ENCODE measurements at places on chromosomes 13 and 19.

- no peak for DNase-seq
These were observed 6.4 kb downstream of the FLT1 start for GRCh38 chr13:28488376-28489005.

DNA sequence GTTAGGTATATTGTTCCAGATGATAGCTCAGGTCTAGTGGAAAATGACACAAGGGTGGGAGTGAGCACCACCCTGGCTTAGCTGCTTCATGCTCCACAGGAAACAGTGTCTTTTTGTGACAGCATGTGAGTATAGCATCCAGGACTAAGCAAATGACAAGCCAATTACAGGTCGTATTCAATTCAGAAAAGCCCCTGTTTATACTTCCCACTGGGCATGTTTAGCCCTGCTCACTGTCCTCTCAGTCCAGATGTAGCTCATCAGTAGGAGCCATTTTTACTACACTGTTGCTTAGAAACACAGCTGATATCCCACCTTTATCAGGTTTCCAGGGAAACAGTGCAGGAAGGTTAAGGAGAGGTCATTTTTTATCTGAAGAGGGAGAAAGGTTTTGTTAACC lies 8.0 kb downstream of the ABHD13 start:
- no peak for DNase-seq

DNA sequence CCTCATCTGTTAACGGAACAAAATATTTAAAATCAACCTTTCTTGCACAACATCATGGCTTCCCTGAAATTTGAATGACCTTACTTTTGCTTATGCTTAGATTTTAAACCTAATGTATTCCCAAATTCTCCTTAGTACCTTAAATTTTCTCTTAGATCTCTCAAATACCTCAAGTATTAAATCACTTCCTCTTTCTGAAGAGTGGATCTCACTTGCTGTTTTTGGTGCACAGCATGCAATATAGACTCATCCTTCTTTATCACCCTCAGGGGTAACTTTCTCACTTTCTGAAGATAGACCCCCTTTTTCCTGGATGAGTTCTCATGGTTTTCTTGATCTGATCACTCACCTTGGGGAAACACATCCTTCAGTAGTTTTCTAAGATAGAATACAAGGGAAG lies 871.7 kb downstream of the DACH1 start:
- no peak for DNase-seq

GRCh38 chr19:20165971-20166592 lies 932 bp upstream of the ZNF486 start:
- no peak for DNase-seq

GRCh38 chr13:44573790-44574465 lies 2.2 kb downstream of the TSC22D1 start:
- no peak for DNase-seq

DNA sequence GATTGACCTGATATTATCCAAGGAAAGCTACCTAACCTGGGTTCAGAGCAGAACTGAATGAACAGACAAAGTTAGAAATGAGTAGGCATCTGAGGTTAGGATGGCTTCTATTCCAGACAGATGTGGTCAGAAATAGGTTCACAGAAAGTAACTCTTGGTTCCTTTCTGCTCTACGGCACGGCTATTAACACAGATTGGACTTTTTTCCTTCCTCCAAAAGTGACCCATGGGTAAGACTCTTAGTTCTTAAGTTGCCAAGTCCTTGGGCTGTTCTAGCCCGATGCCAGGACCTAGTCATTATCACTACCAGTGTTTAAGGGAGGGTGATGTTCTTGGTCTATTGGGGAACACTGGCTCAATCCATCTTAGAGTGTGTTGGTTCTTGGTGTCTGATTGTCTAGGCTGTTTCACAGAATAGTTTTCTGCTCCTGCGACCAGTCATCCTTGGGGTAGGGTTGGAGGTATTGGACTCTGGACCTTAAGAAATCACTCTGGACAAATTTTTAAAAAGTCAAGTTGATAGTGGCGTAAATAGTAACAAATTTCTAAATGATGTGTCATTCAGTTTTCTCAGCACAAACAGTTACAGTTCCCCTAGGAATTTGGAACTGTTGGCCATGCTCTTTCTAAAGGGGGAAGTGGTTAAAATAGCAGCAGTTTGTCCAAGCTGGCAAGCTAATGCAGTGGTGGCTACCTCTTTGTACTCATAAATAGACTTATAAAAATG lies 60.1 kb upstream of the MYCBP2 start:
- no peak for DNase-seq

GRCh38 chr13:64164435-64164834 lies 2748.8 kb upstream of the PCDH20 start:
- DNase-seq = peak; percentile 25

DNA sequence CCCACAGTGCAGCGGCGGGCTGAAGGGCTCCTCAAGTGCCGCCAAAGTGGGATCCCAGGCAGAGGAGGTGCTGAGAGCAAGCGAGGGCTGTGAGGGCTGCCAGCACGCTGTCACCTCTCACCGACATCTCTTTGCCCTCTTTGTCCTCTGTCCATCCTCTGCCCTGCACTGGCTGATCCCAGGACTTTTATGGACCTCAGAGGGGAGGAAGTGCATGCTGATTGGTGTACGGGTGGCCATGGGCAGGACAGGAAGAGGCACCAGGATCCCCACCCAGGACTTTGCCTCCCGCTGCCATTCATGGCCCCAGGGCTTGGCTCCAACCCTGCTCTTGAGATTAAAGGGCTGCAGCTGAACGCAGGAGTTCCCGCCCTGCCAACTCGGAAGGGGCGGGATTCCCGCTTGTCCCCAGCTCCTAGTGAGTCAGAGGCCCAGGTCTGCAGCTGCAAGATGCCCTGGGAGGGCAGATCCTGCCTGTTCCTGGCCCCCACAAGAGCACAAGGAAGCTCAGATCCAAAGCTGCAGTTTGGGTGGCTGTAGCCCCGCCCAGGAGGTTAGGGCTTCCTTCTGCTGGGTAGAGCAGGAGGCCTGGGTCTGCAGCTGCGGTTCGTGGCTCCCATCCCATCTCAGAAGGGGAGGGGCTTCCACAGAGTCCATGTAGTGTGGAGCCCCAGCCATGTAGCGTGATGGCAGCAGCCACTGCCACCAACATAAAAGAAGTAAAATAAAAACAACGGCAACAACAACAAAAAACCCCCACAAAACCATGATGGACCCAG lies 1716.7 kb downstream of the SLITRK1 start:
- no peak for DNase-seq

DNA sequence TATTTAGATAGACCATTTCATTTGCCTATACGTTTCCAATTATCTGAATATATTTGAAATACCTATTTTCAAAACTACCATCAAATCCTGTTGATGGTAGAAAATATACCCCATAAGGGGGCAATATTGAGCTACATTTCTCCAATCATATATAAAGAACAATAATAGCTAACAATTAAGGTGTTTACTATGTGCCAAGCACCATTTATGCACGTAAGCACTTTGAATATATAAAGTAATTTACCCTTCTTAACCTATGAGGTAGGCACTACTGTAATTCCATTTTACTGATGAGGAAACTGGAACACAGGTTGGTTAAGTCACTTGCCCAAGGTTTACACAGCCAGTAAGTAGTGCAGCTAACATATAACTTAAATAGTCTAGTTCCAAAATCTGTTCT lies 79.2 kb downstream of the UBL3 start:
- no peak for DNase-seq

DNA sequence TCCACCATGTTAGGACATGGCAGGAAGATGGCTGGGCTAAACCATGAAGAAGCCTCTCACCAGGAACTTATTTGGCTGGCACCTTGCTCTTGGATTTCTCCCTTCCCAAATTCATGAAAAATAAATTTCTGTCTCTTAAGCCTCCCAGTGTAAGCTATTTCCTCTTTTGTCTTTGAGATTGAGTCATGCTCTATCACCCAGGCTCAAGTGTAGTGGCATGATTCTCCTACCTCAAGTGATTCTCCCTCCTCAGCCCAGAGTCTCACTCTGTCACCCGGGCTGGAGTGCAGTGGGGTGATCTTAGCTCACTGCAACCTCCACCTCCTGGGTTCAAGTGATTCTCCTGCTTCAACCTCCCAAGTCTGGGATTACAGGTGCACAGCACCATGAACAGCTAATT lies 12.6 kb downstream of the ZNF888 start:
- no peak for DNase-seq

- DNase-seq = peak; percentile 68
These were observed 2.0 kb downstream of the FARP1 start for GRCh38 chr13:98144801-98145350.

DNA sequence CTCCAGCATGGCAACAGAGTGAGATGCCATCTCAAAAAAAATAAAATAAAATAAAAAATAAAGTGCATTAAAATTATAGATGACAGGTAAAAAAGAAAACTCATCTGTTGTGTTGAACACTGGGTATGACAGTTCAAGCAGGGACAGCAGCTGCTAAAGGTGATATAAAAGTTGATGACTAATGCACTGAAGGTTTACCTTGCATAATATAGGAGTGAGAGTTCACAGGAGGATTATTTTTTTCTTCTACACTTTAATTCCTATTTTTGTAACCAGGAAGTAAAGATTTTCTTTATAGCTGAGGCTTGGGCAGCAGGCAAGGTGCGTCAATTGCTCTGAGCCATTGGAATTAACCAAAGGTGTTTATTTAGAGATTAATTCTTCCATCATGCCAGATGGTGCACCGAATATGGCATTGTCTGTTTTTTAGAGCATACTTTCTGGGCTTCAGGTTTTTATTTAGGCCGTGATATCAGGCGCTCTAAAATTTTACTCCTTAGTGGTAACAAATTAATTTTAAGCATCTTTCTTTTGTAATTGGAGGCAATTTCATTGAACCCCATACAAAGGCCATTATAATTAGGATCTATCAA lies 337.0 kb upstream of the SLC10A2 start:
- DNase-seq = no peak

DNA sequence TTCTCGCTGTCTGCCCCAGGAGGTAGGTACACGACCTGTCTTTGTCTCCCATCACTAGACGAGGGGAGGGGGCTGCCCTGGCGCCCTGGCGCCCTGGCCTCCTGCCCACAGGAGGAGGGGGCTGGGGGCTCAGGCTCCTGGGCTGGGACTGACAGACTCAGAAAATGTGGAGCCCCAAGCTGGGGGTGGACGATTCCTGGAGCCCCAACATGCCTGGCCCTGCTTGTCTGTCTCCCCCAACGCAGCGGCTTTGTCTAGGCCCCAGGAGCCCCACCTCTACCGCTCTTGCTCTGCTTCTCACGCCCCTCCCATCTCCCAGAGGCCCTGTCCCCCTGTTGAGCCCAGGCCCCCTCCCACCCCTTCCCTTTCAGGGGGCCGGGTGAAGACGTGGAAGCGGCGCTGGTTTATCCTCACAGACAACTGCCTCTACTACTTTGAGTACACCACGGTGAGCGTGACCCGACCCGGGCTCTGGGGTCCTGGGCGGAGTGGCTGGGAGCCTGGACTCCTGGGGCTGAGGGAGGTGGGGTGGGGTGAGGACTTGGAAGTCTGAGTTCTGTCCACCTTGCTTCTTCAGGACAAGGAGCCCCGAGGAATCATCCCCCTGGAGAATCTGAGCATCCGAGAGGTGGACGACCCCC lies 8.6 kb downstream of the CYTH2 start:
- DNase-seq = no peak

- no peak for DNase-seq
These were observed 10.4 kb downstream of the LMNB2 start for GRCh38 chr19:2446381-2446780.

- DNase-seq = no peak
These were observed 1.9 kb downstream of the PTPRS start for GRCh38 chr19:5338656-5339197.

DNA sequence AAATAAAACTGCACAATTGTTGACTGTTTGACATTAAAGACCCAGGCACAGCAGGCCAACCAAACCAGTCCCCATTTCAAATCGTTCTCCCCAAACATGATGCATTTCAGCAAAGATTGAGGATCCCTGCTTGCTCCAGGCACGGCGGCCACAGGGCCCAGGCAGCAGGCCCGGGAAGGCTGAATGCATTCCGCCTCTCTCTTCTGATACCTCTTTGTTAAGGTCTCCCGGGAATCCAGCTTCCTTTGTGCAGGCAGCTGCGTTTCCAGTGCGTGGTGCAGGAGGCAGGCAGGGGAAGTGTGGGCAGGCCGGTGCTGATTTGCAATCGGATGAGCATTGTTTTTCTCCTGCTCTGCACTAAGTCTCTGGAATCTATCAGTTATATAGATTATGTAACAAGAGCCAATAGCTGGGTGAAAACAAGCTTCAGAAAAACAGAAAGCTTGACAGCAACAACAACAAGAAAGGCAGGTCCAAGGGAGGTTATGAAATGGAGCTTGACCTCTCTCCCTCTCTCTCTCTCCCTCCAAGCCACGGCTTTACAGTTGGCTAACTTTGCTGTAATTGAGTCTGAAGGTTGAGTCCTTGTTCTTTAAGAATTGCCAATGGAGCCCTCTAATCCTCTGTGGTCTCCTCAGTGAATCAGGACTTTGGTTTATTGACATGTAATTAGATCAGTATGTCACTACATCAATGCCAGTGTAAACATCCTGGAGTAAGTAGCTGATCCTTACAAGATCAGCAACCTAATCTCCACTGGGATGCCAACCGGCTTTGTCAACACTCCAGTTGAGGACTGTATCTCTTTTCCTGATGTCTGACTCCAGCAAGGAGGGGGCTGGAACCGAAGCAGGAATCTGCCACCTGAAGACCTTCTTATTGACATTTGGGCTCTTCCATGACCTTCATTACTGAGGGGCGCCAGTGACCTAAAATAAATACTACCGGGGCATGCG lies 338.0 kb downstream of the TEX29 start:
- DNase-seq = peak; percentile 43

DNA sequence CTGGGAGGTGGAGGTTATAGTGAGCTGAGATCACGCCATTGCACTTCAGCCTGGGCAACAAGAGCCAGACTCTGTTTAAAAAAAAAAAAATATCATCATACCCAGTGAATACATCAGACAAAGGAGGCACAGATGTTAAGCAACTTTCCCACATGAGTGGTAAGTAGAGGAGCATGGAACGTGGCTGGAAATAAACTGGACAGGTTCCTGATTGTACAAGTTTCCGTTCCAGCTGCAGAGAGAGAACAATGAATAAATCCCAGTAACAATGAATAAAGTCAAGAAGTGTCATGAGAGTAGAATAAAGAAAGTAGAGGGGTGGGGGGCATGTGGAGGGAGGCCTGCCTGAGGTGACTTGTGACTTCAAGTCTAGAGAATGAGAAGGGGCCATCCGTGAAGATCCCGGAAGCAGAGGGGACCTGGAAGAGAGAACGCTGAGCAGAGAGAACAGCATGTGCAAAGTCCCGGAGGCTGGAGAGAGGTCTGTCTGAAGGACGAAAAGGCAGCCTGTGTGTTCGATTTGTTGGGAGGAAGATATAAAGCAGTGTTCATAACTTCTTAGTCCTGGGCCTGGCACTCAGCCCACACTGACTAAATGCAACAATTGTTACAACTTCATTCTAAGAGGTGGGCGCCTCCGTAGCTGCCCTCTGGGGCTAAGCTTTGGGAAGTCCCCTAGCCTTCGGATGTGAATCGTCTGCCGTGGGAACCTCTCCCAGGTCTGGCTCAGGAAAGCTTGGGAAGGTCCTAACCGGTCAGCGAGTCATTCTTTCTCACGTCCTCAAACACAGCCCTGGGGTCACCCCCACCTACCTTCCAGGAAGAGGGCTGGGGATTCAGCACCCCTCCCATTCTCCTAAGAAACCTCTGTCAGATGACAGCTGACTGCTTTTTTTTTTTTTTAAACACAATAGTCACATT lies 15.3 kb upstream of the ARHGEF18 start:
- DNase-seq = no peak

- DNase-seq = no peak
These were observed 627.9 kb upstream of the KLF12 start for GRCh38 chr13:74761801-74762757.

GRCh38 chr19:35868172-35868822 lies at the start of gene APLP1:
APLP1 (plus strand) TSS chr19:35868574; CDS start chr19:35868637, 63 bp downstream.
- DNase-seq = peak; percentile 25
